ENCODE measurements at places on chromosomes 12 and 14.

- no peak for DNase-seq
These were observed 101.2 kb downstream of the AKAP6 start for GRCh38 chr14:32430326-32430725.

DNA sequence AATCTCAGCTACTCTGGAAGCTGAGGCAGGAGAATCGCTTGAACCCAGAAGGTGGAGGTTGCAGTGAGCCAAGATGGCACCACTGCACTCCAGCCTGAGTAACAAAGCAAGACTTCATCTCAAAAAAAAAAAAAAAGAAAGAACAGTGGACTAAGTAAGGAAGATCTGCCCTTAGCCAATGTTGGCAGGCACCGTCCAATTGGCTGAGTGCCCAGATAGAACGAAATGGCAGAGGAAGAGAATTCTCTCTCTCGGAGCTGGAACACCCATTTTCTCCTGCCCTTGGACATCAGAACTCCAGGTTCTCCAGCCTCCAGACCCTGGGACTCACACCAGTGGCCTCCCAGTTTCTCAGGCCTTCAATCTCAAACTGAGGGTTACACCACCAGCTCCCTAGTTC lies 49.9 kb downstream of the ESR2 start:
- no peak for DNase-seq

DNA sequence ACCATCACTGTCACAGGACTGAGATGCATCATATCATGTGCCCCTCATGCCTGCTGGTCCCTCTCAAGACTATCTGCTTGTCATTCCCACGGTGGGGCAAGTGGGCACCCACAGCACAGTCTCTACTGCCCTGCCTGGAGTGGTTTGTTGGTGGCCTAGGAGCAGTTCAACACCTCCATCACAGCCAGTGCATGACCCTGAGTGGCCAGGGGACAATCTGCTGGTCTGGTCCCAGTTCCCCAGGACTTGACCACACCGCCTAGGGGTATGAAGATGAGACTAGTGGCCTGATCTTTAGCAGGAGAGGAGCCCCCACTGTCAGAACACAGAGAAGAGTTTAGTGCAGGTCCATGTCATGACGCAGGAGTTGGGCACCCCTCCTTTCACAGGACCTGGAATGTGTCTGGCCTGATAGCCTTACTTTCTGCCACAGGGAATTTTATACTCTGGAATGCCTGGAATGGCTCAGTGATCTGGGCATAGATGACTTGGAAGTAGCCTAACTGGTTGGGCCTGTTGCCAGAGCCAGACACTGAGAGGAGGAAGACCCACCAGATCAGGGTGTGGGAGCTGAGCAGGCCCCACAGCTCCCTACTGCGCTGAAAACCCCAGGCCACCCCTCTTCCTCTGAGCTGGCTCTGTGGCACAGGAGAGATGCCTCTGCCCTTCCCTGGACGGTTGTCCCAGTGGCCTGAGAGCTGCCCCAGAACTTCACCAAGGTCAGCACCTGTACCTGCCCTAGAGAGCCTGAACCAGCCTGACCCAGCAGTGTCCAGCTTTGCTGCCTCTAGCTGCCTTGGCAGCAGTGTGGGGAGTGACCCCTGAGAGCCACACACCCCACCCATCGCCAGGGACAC lies 83.3 kb downstream of the PUS7L start:
- no peak for DNase-seq

GRCh38 chr14:56744016-56744415 lies 66.3 kb downstream of the OTX2 start:
- no peak for DNase-seq

DNA sequence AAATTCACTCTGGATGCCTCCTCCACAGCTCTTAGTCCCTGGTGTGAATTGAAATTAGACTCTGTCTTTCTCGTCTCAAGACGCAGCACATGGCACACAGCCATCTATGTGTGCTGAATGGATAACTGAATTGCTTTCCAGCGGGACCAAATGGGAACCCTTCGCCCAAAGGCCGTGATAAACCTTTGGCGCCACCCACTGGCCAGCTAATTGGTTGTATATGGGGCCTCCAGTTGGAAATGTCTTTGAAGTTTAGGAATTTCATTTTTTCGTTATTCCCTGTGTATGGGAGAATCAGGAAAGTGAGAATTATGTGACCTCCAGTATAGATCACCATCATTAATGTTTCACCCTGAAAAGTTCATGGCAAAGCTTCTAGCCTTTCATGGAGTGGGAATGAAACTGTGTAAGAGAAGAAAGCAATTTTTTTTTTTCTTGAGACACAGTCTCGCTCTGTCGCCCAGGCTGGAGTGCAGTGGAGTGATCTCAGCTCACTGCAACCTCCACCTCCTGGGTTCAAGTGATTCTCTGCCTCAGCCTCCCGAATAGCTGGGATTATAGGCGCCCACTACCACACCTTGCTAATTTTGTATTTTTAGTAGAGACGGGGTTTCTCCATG lies 9.8 kb upstream of the HSP90AA1 start:
- DNase-seq, result peak; percentile 61

GRCh38 chr12:57452181-57452936 lies 2.7 kb upstream of the INHBE start:
- DNase-seq, result no peak

- no peak for DNase-seq
These were observed 12.1 kb upstream of the NTN4 start for GRCh38 chr12:95802482-95803270.

- no peak for DNase-seq
These were observed 187.4 kb upstream of the NTF3 start for GRCh38 chr12:5244513-5244972.

GRCh38 chr12:126607867-126608266 lies 1542.6 kb downstream of the AACS start:
- DNase-seq, result no peak

GRCh38 chr14:28589792-28590191 lies 176.8 kb upstream of the FOXG1 start:
- no peak for DNase-seq

GRCh38 chr12:23770202-23770938 lies 179.1 kb downstream of the SOX5 start:
- DNase-seq, result no peak

All from stimulated activated CD4-positive, alpha-beta T cell treated with anti-CD3 and anti-CD28 coated beads, Interleukin-1b, Interleukin-23, amount 100 ng/mL, for 4 hours (primary cell).